Stimulated activated CD8-positive, alpha-beta memory T cell treated with anti-CD3 and anti-CD28 coated beads, Interleukin-4, amount 100 ng/mL, for 1 hour (primary cell): ENCODE measurements at places on chromosomes 5 and 9.

DNA sequence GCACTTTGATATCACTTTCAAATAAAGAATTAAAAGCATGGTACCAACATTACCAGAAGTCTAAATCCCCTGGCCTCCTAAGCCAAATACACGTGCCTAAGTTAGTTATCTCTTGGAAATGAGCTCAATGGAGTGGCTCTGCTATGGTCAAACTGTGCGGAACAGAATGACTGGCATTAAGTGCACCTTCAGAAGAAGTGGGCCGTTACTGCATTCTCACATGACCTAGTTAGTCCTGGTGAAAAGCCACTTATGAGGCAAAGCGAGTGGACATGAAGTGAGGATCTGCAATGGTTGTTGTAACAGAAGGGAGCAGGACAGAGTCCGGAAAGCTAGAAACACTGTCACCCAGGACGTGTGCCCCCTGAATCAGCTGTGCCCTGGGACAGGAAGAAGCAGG lies 633.1 kb downstream of the IRX1 start:
- no peak for DNase-seq

GRCh38 chr5:60960591-60960990 lies 15.6 kb downstream of the NDUFAF2 start:
- DNase-seq: no peak

DNA sequence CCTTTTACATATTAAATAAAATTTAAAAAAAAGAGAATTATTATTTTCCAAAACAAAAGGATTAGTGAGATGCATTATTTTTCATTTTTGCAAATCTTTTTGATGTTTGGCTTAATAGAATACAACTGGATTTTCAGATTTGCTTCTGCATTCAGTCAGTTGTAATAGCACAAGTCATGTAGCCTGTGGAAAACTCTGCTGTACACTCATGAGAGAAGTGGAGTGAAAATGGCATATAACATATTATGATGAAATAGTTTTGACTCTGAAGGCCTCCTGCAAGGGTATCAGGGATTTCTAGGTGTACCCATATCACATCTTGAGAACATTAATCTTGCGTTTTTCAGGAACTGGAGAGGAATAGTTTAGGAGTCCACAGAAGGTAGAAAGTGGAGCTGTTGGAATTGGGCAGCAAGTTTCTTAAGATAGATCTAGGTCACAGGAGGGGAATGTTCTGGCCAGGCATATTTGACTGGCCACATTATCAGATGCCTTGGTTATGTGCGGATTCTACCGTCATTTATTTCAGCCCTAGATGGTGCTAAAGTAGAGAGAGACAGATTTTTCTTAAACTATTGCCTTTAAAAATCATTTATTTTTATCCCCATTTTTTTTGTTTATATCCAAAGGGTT lies 16.4 kb downstream of the LNPEP start:
- no peak for DNase-seq

- no peak for DNase-seq
Observed at GRCh38 chr9:92982130-92982529, 34.8 kb downstream of the FGD3 start.

DNA sequence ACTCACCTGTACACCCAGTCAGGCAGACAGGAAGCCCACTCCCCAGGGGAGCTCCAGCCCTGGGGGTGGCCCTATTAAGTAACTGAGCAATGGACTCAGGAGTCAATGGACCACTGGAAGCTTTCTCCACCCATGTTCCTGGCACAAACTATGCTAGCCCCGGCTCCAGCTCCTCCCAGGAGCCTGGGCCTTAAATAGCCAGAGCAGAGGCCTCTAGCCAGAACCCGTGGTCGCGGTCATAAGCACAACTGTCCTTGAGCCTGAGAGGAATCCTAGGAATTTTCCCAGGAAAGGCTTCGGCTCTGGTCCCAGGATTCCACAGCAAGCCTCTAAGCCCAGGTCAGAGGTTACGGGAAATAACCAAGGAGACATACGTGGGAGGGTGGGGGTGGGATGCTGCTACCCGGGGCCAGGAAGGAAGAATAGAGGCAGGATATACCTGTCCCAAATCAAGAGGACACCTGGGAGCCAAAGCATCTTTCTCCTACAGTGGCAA lies 5.5 kb downstream of the SEPTIN8 start:
- no peak for DNase-seq

DNA sequence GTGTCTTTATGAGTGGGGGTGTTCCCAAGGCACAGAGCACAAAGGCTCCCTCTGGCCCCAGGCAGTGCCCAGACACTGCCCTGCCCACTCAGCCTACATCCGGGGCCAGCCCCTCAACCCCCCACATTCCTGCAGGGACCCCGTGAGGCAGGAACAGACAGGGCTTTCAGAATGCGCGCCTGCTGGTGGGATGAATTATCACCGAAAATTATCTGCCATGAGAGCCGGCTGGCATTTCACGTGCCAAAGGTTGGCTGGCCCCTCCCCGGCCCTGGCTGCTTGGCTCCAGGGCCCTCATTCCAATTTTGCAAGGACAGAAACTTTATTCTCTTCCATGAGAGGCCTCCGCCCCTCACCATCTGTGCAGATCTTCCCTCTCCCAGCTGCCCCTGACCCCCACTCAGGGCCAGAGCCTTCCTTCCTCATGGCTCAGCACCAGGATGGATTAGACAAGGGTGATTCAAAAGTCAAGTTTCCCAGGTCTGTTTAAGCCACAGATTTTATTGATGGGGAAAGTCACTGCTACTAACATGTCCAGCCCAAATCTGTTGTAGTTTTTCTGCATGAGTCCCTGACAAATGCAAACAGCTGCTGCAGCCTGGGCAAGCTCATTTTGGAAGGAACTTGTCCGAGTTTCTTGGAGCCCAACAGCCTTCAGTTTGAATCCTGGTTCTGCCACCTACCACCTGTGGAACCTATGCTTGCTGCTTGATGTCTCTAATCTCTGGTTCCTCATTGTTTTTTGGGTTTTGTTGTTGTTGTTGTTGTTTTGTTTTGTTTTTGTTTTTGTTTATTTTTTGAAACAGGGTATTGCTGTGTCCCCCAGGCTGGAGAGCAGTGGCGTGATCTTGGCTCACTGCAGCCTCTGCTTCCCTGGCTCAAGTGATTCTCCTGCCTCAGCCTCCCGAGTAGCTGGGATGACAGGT lies 32.3 kb upstream of the WDR38 start:
- DNase-seq: no peak

DNA sequence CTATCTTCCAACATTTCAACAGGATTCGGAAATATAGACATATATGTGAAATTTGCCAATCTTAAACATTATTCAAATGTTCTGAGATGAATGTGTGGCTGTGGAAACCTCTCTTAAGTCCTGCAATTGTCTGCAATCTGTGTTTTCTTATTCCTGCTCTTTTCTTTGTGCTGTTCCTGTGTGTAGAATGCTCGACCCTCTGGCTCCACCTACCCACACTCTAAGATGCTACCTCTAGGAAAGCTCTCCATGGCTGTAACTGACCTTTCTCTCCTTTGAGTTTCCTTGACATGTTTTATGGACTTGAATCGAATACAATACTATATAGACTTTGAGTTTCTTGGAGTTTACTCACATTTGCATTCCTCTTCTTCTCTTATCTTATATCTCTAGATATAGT lies 120.6 kb upstream of the ASTN2 start:
- DNase-seq: no peak

GRCh38 chr5:151202381-151203139 lies 21.3 kb downstream of the CCDC69 start:
- no peak for DNase-seq

- DNase-seq: no peak
Observed at GRCh38 chr9:125525921-125526631, 180.9 kb downstream of the MAPKAP1 start.

DNA sequence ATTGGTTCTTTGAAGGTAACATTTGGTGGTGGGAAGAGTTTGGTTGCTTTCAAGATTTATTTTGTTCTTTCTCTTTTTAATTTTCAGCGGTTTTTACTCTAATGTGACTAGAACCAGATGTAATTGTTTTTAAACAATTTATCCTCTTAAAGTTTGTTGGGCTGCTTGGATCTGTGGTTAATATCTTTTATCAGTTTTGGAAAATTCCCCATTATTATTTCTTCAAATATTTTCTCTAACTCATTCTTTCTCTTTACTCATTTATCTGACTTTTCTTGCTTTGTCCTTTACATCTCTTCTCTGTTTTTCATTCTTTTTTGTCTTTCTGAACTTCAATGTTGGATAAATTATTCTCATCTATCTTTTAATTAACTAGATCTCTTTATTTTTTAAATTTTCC lies 29.9 kb downstream of the FCHO2 start:
- DNase-seq: no peak

DNA sequence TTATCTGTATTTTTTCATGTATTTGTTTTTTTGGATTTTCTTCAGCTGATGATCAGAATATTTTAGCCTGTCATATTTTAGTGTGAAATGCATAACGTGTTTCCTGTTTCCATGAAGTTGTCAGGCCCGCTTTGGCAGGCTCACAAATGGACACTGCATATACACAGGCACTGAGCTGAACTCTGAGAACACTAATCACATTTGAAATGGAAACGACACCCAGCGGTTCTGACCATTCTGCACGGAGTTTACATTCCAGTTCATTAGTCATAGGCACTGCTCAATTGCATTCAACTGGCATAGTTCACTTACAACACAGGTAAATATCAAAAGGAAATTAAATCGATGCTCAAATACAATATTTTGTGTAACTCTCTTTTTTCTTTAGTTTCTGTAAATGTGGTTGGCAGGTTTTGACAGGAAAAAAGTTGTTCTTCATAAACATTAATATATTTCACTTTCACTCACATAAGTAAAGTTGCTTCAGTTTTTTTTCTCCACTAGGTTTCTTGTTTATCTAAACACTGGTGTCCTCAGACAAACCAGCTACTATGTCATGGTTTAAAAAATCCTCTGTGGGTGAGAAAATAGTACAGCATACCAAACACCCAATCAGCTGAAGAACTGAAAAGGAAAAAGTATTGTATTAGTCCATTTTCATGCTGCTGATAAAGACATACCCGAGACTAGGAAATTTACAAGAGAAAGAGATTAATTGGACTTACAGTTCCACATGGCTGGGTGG lies 559.0 kb upstream of the DAP start:
- DNase-seq: no peak
